H4 (cell line): ENCODE measurements at places on chromosomes 5 and 9. TPM values are rescaled to one million over a fixed set of nuclear protein-coding genes. Genes with fewer than 3 reads are reported as not detected.

GRCh38 chr5:43920422-43920821 lies 317.4 kb downstream of the NNT start:
- DNase-seq, result no peak

Gene CAMK2A
- 0.02 TPM in 1 of 2 replicates, not detected in the other for total RNA-seq

GRCh38 chr9:138042640-138043039 lies 165.1 kb downstream of the CACNA1B start:
- no peak for DNase-seq

DNA sequence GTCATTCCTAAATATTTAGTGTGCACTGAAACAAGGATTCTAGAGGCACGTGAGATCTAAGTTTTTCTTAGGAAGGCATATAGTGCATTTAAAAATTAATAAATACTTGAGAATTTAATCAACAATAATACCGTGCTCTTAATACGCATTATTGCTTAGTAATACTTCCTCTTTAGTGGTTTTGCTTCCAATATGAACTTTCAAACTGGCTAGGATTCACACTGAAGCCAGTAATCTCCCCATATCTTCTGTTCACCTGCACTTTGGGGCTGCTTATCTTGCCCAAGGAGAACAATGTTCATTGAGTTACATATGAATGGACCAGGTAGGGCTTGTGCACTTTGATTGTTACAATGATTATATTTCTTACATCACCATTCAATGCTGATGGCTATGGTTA lies 180.5 kb upstream of the RIOK2 start:
- no peak for DNase-seq

Gene CAMK4
- total RNA-seq, result 8.8 and 22.5 TPM in 2 replicates

GRCh38 chr5:10248378-10249260 lies 1.1 kb downstream of the ATPSCKMT start:
- no peak for DNase-seq

Gene FOXD1
- 5.2 and 5.4 TPM in 2 replicates for total RNA-seq

DNA sequence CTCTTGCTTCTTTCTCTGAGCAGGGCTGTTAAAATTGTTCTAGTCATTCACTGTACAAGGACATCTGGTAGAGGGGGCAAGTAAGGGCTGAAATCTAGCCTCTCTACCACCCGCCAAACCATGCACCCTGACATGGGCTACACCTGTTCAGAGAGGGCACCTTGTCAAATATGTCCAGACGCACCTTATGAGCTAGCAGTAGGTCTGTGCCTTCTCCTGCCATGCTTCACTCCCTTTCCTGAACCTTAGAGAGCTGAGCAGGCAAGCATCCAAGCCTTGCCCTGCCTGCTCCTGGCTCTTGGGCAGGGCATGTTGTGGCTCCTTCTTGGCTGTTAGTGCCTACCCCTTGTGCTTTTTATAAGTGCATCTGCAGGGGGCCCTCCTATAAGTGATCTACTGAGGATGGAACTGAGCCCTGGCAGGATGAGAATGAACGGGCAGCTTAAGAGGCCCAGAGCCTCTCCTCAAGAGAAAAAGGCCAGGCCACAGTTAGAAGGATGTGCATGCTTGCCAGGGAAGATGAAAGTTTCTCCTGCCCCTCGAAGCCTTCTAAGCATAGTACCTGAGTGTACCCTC lies 3.8 kb upstream of the NEUROG1 start:
- no peak for DNase-seq

GRCh38 chr5:169423580-169424278 lies 122.8 kb upstream of the SLIT3 start:
- no peak for DNase-seq

Gene GABRB2
- 0.64 and 0.81 TPM in 2 replicates for total RNA-seq
